ENCODE measurements at places on chromosomes 6 and 20.

DNA sequence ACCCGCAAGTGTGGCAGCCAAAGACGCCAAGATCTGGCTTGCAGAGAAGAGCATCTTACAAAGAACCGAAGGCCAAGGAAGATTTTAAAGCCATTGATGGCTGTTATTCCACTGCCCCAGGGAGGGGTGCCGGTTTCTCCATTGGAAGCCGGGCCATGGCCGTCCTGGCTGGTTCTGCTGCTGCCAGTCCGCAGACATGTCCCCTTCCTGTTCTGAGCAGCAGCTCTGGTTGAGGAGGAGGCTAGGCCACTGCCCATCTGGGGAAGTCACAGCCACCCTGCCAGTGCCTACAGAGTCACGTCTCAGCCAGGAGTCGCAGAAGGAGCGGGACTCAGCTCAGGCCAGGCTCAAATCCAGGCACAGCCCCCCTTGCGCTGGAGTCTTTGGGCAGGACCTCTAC is 42.6 kb upstream of the MRGBP start:
- DNase-seq: no peak

DNA sequence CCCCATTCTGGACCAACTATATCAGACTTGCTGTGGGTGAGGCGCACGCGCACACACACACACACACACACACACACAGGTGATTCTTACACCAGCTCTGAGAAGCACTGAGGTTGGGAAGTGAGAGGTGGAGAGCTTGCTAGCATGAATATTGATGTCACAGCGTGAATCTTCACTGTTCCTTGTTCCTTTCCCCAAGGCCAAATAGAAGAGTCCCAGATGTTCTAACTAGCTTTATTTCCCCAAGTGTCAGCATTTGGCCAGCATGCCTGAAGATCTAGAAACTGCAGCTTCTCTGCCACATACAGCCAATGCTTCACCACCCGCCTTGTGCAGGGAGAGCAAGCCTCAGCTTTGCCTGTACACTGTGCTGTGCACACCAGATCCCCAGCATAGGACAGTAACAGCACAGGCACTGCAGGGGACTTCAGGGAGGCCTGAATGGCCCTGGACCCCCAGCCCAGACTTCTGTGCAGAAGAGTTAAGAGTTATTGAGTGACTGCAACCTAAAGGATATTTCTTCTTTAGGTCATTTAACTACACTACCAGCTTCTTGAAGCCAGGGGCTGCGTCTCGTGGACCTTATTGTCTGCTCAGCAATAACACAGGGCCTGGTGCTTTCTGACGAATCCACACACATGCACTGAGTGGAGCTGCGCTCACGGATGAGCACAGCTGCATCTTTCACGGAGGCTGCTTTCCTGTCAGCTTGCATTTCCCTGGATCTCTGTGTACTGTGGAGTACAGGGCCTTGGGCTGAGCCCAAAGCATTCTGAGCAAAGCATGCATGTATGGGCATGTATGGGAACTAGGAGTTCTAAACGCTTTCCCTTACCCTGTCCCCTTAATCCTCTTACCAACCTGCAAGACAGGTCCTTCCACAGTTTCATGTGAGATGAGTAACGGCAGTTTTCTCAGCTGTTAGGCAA is 13.9 kb upstream of the CD93 start:
- no peak for DNase-seq

- DNase-seq: peak; percentile 39
Measured at GRCh38 chr6:100427452-100427851, 37.3 kb downstream of the SIM1 start.

DNA sequence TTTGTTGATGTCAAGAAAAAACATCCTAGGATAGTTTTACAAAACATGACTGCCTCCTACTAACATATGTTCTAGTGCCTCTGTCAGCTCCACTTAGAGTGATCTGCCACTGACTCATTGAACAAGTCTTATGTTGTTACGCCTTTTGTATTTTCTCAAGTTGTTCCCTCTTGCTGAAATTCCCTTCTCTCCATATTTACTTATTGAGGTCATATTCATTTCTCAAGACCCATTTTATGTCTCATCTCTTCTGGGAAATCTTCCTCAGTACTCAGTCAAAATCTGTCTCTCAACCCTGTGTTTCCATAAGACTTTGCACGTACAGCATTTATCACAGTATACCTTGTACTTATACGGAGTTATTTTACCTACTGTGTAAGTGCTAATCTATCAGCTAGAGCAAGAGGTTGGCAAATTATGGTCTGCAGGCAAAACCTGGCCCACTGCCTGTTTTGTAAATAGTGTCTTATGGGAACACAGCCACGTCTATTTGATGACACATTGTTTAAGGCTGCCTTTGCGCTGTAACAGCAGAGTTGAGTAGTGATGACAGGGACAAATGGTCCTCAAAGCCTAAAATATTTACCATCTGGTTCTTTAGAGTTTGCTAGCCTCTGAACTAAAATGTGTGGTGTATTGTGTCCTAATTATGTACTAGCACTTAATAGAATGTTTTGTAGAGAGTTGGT is 83.4 kb downstream of the ADGRB3 start:
- no peak for DNase-seq
